ENCODE measurements at places on chromosomes 3 and 15. TPM values are rescaled to one million over a fixed set of nuclear protein-coding genes. Genes with fewer than 3 reads are reported as not detected.

DNA sequence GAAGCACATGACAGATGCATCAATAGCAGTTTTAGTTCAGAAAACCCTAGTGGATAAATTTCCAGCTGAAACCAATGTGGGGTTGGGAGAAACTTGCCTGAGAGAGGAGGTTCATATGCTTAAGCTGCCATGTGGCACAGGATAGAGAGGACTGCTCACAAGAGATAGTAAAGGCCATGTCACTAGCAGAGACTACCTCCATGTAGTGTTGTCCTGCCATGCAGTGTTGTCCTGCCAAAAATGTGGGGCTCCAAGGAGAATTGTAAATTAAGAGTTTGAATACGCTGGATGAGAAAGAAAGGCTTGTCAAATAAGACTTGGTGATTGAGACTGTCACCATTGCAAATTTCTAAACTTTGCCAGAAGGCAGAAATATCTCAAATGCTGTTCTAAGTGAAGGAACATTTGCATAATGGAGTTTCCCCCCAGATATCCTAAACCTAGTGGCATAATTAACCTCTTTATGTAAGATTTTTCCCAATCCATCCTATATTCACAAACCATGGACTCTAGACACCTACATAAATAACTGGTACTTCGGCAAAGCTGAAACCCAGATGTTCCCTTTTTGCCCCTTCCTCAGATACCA is 938.3 kb upstream of the ALCAM start:
- no peak for DNase-seq

DNA sequence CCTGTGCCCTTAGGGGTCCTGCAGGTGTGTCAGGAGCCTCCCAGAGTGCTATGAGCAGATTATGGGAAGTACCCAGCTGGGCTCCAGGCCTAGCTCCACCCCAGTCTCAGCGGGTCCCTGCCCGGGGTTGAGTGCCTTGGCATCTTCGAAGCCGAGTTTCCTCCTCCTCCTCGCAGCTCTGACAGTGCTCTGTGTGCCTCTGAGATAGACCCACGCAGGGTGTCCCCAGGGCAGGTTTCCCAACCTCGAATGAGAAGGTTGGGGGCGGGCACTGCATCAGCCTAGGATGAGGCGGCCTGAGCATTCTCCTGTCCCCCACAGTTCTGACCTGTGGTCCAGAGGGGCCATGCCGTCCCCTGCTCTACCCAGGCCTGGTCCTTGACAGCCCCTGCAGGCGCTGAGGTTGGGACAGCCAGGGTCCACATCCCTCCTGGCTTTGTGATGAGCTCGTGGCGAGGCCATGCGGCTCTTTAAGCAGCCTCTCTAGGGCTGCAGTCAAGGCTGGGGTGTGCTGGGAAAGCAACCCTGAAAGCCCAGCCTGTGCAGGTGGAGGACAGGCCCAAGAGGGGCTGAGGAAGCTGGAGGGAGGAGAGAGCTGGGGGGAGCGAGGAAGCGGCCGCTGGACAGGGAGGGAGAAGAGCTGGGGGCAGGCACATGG is 20.2 kb upstream of the SKOR1 start:
- no peak for DNase-seq

DNA sequence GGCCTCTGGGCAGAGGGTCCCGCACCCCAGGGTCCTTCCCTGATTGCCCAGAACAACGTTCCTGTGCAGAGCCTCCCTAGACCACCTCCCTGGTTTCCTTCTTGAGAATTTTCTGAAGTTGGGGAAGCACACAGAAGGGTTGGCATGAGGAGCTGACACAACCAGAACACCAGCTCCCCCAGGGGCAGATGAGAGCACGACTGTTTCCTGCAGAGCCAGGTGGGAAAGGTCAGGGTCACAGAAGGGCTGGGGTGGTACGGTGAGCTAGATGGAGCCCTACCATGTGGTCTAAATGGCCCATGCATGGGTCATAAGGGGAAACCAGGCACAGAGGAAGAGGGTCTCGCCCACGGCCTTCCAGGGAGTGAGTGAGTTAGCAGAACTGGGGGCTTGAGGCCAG is 10.4 kb downstream of the PPCDC start:
- DNase-seq, result no peak

Gene PP2D1
- total RNA-seq, result not detected

GRCh38 chr3:46085421-46086082 is 58.3 kb upstream of the XCR1 start:
- DNase-seq, result no peak

DNA sequence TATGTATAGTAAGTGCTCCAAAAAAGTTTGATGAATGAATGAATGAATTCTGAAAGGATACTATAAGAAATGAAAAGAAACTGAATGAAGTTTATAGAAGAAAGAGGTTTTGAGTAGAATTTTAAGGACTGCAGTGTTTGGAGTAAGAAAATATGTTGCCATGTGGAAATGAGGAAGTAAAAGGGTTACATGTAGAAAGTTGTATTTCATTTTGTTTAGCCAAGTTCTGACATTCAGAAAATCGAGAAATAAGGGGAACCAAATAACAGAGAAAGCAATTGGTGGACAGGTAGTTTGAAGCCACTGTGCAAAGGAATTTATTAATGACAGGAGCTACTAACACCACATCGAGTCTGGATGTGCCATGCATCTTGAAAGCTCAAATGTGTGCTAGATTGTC is 200.7 kb downstream of the SATB1 start:
- DNase-seq, result no peak

- DNase-seq, result no peak
Measured at GRCh38 chr3:130093741-130094391, 12.2 kb downstream of the ALG1L2 start.

DNA sequence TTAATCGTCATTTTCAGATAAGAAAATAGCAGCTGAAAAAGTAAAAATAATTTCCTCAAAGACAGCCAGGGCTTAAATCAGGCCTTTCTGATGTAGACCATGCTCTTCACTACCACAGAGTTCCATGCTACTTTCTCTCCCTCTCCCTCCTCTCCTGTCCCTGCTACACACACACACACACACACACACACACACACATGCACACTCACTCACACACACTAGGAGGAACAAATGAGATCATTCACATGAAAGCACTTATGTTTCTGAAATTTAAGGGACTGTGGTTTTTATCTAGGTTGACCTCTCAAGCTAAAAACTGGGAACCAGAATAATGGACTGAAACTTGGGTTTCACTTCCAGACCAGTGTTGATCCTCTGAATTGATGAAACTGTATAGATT is 4.1 kb upstream of the PSMA4 start:
- DNase-seq, result no peak

GRCh38 chr3:43537225-43537624 is 84.6 kb downstream of the ANO10 start:
- no peak for DNase-seq

GRCh38 chr3:185733980-185734724 is 90.7 kb downstream of the IGF2BP2 start:
- no peak for DNase-seq

Gene GABRR3
- total RNA-seq, result not detected

DNA sequence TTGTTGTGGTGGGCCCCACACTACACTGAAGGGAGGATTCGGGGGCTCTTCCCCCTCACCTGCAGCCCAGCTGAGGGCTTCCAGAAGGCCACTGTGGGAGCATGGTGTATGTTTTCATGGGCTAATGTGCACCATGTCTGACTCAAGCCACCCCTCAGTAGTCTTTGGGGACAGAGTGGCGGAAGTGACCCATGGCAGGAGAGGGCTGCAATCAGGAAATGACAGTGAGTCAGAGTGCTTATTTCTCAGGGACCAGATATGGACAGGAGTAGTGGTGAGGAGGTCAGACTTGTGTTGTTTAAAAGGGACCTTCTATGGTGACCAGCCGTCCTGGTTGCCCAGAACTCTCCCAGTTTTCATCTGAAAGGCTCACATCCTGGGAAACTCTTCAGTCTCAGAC is 32.8 kb upstream of the SLC9A9 start:
- no peak for DNase-seq

DNA sequence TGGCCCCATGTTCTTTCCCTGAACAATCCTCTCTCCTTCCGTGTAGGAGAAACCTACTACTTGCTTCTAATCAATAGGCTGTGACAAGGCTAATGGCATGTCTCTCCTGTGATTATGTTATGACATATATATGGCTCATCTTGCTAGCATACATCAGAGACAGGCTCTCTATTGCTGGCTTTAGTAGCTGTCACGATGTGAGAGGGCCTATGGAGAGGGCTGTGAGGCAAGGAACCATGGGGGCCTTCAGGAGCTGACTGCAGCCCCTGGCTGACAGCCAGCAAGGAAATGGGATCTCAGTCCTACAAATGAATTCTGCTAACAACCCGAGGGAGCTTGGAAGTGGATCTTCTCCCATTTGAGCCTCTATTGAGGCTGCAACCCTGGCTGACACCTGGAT is 96.3 kb downstream of the EOMES start:
- no peak for DNase-seq

Gene CFAP92
- total RNA-seq, result 0.30 TPM

DNA sequence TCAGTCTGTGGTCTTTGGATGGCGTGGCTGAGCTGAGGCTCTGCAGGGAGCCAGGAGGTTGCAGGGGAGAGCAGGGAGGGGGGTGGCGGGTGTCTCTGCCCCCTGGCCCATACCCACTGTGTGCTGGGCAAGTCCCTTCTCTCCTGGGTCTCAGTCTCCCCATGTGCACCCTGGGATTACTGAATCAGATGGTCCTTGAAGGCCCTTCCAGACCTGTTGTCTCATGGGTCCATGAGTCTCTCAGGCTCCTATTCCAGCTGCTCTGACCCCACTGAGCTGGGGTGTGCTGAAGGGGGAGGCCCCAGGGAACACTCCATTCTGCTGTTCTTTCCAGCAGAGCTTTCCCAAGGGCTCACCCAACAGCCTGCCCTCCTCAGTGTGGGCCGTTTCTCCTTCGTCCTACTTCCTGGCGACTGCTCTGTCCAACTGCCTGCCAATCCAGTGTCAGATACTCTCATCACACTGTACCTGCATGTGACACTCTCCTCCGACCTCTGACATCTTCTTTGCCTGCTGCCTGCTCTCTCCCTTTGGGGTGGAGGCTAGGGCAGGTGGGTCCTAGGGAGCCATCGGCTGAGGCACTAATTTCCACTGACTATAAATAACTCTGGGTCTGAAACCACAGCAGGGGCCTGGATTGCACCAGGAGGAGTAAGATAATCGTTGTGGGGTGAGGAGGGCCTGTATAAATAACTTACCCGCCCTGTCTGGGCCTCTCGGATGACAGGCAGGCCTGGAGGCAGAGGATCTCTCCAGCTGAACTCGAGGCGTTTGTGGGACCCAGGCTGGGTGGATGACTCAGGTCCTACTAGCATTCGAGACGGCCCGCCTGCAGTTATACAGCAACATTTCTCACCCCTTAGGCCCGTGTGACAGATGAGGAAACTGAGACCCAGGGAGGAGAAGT is 67.1 kb downstream of the ATP2B2 start:
- no peak for DNase-seq

DNA sequence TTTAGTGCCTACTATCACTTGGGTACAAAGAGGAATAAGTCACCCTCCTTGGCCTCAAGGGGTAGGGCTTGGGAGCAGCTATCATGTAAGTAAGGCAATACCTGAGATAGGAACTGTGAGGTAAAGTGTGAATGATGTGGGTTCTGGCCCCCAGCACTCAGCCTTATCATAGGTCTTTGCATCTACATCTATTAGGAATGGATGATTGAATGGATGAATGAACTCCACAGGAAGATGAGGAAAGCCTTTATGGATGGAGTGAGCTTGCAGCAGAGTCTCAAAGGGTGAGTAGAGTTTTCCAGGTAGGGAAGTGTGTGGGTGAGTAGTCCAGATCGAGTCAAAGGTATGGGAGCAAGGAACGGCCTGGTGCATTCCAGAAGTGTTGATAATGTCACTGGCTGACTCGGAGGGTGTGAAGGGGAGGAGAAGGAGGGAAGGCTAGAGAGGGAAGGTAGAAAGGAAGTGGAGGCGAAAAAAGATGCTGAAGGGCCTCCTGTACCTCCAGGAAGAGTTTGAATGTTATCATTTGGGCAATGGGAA is 13.1 kb upstream of the ABHD2 start:
- no peak for DNase-seq

DNA sequence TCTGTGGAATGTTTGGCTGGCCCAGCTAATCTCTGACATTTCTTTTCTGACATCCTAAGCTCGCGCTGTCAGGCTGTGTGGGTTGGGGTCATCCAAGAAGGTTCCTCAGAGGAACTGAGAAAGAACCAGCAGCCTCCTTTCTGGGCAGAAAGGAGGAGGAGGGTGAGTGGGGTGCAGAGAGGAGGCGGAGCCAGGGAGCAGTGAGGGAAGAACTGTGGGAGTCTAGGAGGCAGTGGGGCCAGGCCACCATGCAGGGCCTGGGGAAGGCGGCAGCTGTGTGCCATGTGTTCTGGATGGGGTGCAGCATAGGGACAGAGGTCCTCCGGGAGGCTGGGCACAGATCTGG is 5.3 kb downstream of the SEMA7A start:
- no peak for DNase-seq

DNA sequence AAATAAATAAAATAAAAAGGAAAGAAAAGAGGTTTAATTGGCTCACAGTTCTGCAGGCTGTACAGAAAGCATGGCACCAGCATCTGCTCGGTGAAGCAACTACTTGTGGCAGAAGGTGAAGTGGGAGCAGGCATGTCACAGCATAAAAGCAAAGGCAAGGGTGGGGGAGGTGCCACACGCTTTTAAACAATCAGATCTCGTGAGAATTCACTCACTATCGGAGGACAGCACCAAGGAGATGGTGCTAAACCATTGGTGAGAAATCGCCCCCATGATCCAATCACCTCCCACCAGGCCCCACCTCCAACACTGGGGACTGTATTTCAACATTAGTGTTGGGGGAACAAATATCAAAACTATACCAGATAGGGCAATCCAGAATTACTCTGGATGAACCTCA is 15.3 kb downstream of the SCG3 start:
- no peak for DNase-seq

DNA sequence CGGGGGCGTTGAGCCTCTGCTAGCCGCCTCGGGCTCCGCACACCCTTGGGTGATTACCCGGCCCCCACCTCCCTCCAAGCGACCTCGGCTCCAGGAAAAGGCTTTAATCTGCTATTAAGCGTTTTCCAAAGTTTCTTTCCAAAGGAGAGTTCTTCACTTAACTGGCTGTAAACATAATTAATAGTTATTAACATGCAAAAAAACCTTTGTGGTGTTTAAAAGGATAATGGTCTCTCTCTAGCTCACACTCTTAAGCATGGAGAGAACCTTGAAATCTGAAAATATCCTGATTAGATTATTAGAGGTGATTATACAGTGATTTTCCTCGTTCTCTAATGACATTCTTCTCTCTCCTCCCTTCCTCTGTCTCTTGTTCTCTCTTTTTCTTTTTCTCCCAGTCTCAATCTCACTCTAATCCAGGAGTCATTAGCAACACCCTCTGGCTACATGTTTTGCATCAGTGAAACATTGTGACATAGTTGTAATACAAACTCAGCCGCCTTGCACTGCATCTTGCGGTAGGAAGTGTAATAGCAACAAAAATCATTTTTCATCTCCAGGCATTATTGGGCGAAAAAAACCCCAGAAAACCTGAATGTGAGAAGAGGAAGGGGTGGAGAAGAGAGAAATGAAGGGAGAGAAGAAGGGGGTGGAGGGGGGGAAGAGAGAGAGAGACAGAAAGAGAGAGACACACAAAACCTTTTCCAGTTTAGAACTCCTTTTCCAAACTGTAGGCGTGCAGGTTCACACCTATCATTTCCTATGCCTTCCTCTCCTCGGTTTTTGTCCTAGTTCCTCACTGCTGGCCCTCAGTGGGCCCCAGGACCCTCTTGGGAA is 24.4 kb downstream of the NR2F2 start:
- peak; percentile 77 for DNase-seq

GRCh38 chr3:190911382-190911781 is 48.9 kb upstream of the GMNC start:
- DNase-seq, result no peak
